EL (cell line): ENCODE measurements at places on chromosomes 2 and 18.

GRCh38 chr2:152557273-152557888 lies 159.9 kb downstream of the PRPF40A start:
- no peak for DNase-seq

DNA sequence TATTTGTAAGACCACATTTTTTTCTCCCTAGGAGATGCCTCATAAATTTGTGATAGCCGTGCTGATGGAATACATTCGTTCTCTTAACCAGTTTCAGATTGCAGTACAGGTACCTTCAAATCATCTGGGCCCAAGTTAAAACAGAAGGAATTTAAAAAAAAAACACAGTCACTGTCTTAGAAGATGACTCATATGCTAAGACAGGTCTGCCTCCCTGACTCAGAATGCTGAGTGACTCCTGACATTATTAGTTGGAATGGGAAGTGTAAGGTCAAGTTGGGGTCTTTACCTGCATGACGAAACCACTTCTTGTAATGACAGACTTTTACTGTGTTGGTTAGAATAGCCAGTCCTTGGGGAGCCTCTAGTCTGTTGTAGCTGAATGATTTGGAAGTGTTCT lies 26.3 kb downstream of the RMC1 start:
- DNase-seq = peak; percentile 61

- DNase-seq = no peak
These were observed 40.2 kb upstream of the TGIF1 start for GRCh38 chr18:3409811-3410210.

DNA sequence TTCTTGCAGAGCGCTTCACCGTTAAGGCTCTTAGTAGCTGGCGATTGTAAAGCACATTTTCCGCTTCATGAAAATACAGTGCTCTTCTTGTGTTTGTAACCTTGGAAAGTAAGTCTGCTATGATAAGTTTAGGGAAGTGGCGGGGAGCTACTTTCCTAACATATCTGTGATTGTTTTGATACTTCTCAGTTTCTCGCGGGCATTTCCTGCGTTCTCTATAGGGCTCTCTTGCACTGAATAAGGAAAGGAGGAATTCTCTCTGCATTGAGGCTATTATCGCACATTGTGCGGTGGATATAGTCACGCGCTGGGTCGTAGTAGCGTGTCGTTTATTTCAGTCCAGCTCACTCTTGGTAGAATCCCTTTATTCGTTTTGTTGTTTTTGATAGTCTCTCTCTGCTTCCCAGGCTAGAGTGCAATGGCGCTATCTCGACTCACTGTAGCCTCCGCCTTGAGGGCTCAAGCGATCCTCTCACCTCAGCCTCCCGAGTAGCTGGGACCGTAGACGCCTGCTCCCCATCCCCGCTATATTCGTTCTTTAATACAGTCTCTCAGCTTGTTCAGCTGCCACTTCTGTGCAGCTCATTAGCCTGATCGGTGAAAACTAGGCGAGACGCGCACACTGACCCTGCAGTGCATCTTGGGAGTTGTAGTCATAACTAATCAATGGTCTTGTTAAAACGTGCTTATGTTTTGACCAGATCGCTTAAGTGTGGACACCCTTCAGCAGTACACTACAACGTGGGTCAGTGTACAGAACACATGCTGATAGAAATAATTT lies 1.0 kb upstream of the PPP4R3B start:
- peak; percentile 63 for DNase-seq

DNA sequence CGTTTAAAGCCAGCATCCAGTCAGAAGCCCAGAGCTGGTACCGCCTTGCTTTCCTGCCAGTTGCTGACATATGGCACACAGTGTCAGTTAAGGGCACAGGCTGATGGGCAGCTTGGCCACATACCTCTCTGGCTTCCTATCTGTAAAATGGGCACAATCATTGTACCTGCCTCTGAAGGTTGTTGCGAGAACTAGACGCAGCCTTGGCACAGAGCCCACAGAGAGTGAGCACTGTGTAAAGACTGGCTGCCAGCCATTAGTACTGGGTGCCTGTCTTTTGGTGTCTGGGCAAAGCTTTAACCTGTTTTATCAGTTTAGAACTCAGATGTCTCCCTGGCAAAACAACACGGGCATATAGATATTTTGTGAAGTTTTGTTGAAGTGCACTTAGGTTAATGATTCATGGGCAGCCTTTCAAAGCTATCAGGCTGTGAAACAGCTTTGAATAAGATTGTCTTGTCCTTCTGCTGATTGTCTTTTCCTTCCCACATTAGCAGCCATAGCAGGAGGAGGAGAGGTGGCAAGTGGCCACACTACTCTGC lies 269.5 kb downstream of the NEDD4L start:
- no peak for DNase-seq

DNA sequence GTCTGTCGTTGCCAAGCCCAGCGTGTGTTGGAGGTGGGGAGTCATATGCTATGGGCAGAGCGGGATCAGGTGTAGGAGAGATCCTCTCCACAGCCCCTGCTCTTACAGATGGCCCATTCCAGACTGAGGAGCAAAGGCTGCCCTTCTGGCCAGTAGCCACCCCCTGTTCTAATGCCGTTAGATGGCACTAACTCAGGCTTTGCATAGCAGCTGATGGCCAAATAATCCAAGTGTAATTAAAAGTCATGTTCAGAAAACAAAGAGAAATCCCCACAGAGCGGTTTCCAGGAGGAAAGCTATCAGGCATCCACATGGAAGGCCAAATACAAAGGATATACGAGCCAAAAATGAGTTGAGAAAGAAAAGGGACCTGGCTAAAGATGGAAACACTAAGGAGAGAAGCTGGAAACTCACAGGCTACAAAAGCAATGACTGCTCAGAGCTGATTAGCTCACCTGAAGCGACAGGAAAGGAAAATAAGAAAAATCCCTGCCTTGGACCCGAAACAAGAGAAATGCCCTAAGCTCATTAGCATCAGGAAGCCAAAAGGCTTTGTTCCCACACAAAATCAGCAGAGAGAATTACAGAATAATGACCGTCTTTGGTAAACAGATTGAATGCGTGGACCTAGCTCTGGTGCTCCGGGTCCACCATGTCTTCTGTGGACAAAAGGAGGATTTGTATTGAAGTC lies 1002.4 kb upstream of the KLHL29 start:
- no peak for DNase-seq

GRCh38 chr2:239216614-239217273 lies 184.1 kb downstream of the HDAC4 start:
- DNase-seq = no peak

- peak; percentile 61 for DNase-seq
These were observed 301.2 kb downstream of the NCKAP5 start for GRCh38 chr2:133266926-133267590.

DNA sequence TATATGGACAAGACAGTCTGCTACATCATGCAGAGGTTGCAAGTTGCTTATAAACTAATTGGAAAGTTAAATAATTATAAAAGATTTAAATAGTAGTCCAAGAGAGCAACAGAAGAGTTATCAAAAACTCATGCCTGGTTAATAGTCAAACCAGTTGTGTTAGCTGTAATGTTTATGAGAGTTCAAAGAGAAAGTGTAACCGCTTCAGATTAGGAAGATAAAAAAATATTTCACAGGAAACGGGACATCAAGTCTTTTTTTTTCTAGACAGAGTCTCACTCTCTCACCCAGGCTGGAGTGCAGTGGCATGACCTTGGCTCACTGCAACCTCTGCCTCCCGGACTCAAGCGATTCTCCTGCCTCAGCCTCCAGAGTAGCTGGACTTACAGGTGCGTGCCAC lies 34.6 kb upstream of the RNF125 start:
- no peak for DNase-seq

GRCh38 chr2:43438858-43439655 lies 156.8 kb downstream of the THADA start:
- DNase-seq = peak; percentile 67

DNA sequence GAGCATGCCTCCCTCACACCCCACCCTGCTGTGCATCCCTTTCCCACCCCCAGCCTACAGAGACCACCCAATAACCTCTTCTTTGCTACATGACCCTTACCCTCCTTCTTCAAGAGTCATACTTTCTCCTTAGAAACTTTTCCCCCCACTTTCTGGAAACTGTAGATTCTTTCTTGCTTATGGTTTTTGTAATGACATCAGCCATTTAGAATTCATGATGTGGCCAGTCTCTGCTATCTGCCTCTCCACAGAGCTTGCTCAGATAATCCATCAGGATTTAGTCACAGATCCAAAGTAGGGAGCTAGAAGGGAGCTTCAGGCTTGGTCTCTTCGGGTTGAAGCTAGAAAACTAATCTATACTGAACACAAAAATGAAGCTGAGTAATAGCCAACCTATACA lies 36.5 kb downstream of the GALM start:
- peak; percentile 94 for DNase-seq

- no peak for DNase-seq
These were observed 45.5 kb upstream of the TNFRSF11A start for GRCh38 chr18:62279561-62279960.

DNA sequence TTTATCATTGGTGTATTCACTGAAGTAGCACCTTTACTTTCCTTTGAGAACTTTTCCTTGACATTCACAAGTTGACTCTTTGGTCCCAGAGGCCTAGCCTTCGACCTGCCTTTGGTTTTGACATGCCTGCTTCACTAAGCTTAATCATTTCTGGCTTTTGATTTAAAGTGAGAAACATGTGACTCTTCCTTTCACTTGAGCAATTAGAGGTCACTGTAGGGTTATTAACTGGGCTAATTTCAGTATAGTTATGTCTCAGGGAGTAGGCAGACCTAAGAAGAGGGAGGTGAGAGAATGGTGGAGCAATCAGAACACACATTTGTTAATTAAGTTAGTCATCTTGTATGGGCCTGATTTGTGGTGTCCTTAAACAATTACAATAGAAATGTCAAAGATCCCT lies 1040.7 kb upstream of the SLC39A10 start:
- no peak for DNase-seq

DNA sequence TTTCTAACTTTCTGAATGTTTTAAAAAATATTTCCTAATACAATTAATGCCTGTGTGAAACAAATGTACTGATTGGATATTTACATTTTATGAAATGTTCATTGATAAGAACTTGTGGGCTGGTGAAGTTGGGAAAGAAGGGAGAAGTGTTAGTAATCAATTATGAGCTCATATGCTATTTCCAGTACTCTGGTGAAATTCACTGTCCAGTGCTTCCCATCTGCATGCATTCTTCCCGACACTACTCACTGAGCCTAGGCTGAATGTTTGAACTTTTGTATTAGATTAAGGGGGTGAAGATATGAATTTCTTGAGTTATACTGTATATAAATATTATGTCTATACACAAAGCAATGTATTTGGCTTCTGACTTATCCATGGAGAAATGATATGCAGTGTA lies 36.0 kb downstream of the SKA1 start:
- DNase-seq = no peak

GRCh38 chr2:128012698-128013097 lies 15.2 kb downstream of the SAP130 start:
- DNase-seq = no peak

DNA sequence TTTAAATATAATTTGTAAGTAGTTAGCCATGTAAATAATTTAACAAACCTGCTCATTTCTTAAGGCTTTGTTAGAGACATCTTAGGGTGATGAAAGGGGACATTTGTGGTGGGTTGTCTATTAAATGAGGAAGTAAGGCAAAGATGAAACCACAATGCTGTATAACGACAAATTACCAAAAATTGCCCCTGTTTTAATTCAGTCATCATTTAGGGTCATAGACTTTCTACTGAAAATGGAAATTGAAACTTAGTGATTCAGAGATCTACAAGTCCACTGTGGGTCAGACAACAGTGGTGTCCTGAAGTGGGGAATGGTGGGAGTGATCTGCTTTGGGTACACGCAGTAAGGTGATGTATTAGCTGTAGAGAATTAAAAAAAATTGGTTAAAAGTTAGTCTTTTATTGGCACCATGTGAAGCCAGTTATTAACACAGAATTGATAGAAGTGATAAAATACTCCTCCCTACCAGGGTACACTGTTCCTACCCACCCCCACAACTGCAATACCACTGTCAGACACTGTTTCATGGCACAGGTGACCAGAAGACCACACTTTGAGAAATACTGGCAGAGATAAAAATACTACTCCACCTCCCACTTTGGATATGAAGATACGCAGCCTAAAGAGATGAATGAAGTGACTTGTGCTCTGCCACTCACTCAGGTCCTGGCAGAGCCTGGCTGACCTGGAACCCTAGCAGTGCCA lies 13.4 kb downstream of the CERS6 start:
- no peak for DNase-seq

GRCh38 chr18:65751155-65752085 lies 608 bp downstream of the CDH7 start:
- no peak for DNase-seq

GRCh38 chr18:8296886-8297616 lies 312.2 kb upstream of the RAB12 start:
- DNase-seq = no peak

DNA sequence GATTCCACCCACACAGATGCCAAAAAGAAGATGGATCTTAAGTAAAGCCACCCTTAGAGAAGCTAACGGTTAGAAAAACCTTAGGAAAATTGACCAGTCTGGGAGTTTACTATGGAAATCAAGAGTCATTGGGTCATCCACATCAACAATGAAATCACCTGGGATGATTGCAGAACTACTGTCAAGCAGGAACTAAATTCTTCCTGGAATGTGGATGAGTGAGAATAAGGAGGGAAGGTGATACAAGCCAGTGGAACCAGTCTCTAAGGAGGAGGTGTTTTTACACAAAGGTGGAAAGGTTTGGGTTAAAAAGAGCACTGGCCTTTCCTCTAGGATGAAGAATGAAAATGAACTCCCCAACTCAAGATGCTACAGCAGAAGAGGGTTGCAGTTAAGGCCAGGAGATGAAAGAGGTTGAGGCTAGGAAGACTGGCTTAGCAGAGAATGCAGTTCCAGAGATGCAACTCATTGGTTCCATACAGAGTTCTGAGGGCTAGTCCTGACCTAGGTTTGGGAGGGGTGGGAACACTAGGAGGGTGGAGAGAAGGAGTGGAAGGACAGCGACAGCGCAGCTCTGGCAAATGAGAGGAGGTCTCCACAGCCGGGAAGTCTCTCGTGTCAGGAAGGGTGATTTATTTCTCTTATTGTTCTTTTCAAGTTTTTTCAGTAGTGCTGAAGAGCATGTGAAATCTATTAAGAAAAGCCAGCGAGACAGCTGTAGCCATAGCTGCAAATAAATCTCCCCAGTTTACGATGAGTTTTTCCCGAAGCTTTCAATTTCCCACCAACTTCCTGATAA lies 27.7 kb upstream of the KDM3A start:
- DNase-seq = no peak

GRCh38 chr2:71256421-71256820 lies 29.5 kb upstream of the PAIP2B start:
- no peak for DNase-seq

DNA sequence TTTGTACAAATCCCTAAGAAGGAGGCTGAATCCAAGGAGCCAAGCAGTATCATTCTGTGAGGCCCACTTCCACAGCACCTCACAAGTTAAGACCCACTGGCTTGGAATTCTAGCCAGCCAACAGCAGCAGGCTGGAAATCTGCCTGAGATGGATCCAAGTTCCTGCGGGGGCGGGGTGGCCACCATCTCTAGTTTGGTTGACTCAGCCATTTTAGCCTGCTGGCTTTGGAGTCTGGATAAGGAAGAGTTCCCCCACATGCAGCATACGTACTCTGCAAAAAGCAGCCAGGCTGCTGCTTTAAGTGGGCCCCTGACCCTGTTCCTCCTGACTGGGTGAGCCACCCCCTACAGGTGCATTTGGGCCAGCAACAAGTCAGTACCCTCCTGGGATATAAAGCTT lies 65.2 kb downstream of the FARP2 start:
- DNase-seq = no peak

GRCh38 chr2:105858868-105859693 lies 114.4 kb downstream of the NCK2 start:
- no peak for DNase-seq

- no peak for DNase-seq
These were observed 156.1 kb downstream of the AGPS start for GRCh38 chr2:177548636-177549035.

- peak; percentile 29 for DNase-seq
These were observed 340.8 kb upstream of the SPHKAP start for GRCh38 chr2:228522276-228522675.

GRCh38 chr2:224565452-224566035 lies 19.6 kb downstream of the CUL3 start:
- DNase-seq = peak; percentile 36
